Activated T-helper 9 cell treated with anti-CD3 and anti-CD28 coated beads, Interleukin-2, amount 50 U/mL, for 16 hours (primary cell): ENCODE measurements at places on chromosomes 13 and 19.

DNA sequence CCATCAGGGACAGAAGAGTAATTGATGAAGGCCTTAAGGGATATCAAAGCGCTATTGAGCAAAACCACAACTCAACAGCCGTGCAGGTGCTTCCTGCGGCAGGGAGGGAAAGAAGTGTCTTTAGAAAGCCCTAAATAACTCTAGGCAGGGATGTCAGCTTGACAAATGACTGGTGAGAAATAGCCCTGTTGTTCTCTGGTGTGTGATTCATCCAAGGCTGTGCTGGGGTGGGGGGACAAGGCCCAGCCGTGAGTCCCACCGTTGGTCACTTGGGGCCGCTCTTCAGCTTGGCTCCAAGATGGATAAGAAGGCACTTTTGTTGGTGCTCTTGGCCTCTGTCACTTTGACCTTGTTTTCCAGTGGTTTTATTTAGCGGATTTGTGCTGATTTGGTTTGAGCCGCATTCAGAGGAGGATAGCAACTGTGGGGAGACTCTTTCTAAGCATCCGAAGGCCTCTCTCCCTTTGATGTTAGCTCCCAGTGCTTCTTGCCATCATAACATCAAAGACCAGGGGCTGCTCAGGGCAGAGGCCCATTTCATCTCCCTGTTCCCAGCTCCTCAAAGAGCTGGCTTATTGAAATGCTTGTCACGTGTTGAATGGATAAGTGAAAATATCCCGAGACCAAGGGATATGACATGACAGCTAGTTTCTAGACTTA is 130.3 kb upstream of the SERP2 start:
- no peak for DNase-seq

DNA sequence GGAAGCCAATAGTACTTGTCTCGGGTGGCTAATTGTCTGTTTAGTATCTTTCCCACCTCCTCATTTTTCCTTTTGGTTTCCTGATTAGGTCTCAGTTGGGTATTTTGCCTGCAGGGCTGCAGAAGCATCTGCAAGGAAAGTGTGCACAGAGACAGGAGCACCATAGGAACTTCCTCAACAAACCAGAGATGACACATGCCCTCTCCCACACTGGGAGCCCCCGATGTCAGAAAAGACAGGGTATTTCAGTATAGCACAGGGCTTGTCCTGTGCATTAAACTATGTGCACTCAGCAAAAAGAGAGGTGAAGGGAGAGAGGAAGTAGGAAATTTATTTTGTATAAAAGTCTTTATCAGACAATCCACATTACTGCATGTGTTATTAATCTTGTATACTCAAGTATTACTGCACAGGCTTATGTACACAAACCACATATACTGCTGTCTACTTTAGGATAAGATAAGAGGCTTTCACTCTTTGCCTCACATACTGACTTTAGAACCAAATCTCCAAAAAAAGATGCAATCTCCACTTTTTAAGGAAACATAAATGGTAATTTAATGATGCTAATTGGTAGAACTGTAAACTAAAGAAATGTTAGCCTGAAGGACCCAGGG is 501.0 kb downstream of the FOXO1 start:
- DNase-seq = no peak

DNA sequence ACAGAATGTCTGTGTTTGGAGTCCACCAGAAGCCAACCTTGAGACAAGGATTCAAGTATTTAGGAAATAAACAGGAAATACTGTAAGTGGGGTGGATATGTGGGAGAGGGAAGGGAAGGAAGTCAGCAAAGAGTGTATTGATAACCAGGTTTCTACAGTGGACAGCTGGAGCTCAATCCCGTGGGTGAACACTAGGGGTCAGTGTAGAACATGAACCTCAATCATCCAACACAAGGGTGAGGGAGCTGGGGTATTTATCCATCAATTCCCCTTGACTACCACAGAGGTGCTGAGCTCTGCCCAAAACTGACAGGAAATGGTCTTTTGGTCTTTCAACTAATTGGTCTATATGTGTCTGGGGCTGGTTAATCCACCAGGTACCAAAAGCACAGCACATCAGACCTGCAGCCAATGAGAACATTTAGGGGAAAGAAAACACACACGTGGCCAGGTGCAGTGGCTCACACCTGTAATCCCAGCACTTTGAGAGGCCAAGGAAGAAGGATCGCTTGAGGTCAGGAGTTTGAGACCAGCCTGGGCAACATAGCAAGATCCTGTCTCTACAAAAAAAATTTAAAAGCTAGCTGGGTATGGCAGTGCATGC is 5.6 kb upstream of the SYDE1 start:
- DNase-seq = no peak

- DNase-seq = no peak
These were observed 10.3 kb downstream of the ZNF787 start for GRCh38 chr19:56110515-56111448.

DNA sequence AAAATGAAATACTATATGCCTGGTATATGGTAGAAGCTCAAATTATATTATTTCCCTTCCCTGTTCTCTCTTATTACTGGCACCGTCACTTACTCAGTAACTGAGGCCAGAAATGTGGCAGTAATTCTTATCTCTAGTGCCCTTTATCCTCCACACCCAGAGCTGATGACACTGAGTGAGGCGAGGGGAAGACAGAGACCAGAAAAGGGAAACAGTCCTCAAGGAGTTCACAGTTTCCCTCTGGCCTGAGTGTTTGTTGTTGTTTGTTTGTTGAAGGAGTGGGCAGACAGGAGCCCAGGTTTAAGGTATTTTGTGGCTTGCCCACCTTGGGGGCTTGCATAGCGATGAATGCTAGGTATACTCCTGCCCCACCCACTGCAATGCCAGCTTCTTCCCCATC is 101.5 kb upstream of the FNDC3A start:
- DNase-seq = no peak
